ENCODE measurements at places on chromosomes 7 and 10. TPM values are rescaled to one million over a fixed set of nuclear protein-coding genes. Genes with fewer than 3 reads are reported as not detected.

DNA sequence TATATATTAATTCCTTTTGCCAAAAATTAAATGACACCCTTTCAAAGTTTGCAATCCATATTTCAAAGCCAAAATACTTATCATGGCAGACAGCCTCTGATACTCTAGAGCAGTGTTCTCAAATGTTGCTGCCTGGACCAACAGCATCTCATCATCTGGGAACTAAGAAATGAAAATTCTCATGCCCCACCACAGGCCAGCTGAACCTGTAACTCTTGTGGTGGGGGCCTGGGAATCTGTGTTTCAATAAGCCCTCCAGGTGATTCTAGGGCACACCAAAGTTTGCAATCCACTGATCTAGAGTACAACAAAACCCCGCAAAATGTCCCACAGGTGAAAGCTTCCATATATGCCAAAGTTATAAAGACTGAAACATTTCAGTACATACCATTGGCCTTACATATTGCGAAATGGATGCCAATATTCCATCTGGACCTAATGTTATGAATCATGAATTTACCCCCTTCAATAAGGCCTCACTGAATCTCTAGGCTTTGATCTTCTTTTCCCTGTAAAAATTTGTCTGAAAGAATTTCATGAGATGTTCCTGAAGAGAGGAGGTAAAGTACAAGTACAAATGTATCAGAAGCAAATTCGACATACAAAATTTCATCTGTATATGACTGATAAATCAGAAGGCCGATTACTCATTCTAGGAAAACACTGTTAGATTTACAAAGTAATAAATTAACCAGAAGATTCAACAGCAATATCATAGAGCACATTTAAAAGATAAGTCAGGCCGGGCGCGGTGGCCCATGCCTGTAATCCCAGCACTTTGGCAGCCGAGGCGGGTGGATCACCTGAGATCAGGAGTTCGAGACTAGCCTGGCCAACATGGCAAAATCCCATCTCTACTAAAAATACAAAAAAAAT, 25.3 kb upstream of the EPC1 start:
- DNase-seq: no peak

GRCh38 chr10:79145517-79146470, 77.0 kb downstream of the ZMIZ1 start:
- DNase-seq: no peak

GRCh38 chr7:43588477-43589132, 5.7 kb downstream of the STK17A start:
- no peak for DNase-seq

GRCh38 chr7:1169409-1170368, 9.7 kb upstream of the ZFAND2A start:
- peak; percentile 71 for DNase-seq

- DNase-seq: no peak
These were observed 112.4 kb downstream of the TBXAS1 start for GRCh38 chr7:139941421-139941820.

DNA sequence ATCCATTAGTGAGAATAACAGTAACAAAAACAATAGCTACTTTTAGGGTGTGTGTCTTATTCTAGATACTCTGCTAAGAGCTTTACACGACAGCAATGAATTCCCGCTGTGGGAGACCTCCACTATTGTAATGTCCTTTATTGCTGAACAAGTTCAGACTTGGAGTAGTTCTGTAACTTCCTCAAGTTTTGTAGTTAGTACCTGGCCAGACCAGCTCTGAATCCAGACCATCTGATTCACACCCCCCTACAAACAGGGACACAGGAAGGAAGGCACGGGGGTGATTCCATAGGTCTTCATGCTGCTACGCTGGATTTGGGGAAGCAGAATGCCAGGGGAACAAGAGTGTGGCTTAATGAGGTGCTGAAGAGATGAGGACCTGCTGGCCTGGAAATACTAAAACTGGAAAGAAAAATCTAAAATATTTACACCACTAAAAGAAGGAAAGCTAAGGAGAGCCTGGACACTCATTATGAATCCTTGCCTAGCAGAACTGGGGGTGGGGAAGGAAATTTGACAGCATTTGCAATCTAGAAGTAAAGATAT, 194.6 kb upstream of the TMEM72 start:
- DNase-seq: no peak

GRCh38 chr10:104938031-104938430, 296.9 kb downstream of the SORCS3 start:
- DNase-seq: no peak

DNA sequence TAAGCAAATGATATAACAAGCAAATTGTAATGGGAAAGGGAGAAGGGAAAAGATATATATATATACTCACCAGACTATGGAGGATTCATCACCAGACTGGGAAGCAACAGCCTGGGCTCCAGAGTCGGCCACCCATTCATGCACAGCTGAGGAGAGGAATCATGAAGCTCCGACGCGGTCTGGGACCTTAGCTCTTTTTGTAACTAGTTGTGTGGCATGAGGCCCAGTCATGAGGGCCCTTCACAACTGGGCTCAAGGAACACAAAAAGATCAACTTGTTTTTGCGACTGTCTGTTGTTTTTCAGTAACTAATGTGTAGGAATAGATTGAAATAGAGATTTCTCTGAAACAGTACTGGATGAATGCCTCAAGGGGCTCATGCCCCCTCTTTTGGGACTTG, 911.2 kb downstream of the TYW1 start:
- no peak for DNase-seq

- no peak for DNase-seq
These were observed 57.2 kb upstream of the LBX1 start for GRCh38 chr10:101286248-101287046.

- DNase-seq: no peak
These were observed 51.5 kb downstream of the ANKMY2 start for GRCh38 chr7:16594061-16594460.

DNA sequence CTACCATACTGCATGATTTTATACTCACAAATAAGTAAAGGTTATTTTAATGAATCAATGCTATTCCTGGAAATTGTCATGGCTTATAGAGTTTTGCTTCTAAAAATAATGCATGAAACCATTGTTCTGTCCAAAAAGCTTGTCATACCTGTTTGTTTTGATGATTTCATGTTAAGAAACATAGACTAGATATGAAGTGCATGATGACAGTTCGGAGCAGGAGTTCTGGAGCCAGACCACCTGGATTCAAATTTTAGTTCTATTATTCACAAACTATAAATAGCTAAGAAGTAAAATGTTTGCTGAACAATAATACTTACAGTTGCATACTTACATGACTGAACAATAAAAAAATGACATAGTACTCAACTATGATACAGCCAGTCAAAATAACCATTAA, 107.0 kb upstream of the AKR1E2 start:
- no peak for DNase-seq

- DNase-seq: no peak
These were observed 12.7 kb upstream of the ABCC2 start for GRCh38 chr10:99769706-99770105.

- peak; percentile 65 for DNase-seq
These were observed 488 bp downstream of the EIF4H start for GRCh38 chr7:74174606-74175082.

DNA sequence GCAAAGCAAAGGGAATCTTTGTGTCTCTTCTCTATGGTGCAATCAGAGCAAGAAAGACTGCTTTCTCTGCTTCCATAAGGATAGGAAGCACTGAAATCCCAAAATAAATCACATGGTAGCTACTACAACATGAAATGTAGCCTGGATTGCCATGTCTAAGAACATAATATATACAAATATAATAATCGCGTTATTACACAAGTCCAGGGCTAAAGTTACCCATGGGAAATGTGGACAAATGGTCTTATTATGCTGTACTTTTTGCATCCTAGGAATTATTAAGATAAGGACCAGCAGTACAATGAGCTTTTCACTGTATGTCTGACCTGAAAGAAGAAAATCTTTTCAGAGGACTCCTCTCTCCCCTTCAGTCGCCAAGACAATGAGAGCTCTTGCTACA, 23.5 kb upstream of the PPP3CB start:
- no peak for DNase-seq

GRCh38 chr7:95396136-95397032, at the start of gene PON3:
PON3 (minus strand) TSS chr7:95396375; CDS start chr7:95396350, 25 bp downstream.
- peak; percentile 38 for DNase-seq

- DNase-seq: no peak
These were observed 8.5 kb upstream of the STX1A start for GRCh38 chr7:73727952-73728351.

The LRMDA gene
- polyA plus RNA-seq: not detected

The FAM13C gene
- 44.2 TPM for polyA plus RNA-seq

The IFIT1B gene
- polyA plus RNA-seq: 0.28 TPM

The CXCL12 gene
- 244 TPM for polyA plus RNA-seq

The UCMA gene
- 1.3 TPM for polyA plus RNA-seq

The MTG1 gene
- 40.3 TPM for polyA plus RNA-seq

All from muscle of arm (tissue), 14 donors.